ENCODE measurements at places on chromosomes 3 and 15.

GRCh38 chr15:82790321-82790720 is 15.5 kb downstream of the FSD2 start:
- DNase-seq = no peak

DNA sequence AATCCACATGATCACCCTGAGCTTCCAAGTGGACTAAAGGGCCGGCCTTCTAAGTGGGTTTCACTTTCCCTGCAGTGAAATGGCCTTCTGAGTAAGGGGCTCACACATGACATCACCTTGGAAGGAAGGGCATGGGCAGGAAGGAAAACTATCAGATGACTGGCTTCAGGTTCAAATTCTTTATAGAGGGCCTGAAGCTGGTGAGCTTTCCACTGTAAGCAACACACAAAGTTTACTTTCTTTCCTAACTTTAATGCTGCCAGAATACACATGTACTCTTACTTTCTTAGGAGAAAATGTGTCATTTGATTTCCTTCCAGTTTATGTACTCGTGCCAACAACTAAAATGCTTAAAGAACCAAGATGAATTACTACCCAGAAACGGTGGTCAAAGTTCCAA is 475.6 kb downstream of the FOXP1 start:
- no peak for DNase-seq

DNA sequence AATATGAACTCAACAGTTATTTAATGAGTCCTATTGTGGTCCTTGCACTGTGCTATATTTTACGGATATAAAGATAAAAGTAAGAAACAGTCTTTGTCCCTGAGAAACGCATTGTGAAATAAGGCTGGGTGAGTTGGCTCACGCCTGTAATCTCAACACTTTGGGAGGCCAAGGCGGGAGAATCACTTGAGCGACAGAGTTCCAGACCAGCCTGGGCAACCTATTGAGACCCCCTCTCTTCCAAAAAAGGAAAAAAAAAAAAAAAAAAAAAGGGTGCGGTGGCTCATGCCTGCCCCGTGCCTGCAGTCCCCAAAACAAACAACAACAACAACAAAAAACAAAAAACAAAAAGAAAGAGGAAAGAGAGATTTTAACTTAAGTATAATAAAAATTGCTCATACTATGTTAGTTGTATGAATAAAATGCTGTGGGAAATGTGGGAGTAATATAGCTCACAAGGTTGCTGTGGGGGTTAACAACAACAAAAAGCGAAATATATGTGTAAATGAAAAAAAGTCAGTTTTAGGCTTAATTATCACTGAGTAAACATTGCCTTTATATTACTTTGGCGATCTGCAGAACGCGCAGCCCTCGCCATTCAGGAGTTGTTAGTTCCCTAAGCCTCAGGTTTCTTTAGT is 461 bp upstream of the FNDC3B start:
- DNase-seq = no peak

- DNase-seq = no peak
Measured at GRCh38 chr3:59467476-59467875, 417.7 kb upstream of the CFAP20DC start.

DNA sequence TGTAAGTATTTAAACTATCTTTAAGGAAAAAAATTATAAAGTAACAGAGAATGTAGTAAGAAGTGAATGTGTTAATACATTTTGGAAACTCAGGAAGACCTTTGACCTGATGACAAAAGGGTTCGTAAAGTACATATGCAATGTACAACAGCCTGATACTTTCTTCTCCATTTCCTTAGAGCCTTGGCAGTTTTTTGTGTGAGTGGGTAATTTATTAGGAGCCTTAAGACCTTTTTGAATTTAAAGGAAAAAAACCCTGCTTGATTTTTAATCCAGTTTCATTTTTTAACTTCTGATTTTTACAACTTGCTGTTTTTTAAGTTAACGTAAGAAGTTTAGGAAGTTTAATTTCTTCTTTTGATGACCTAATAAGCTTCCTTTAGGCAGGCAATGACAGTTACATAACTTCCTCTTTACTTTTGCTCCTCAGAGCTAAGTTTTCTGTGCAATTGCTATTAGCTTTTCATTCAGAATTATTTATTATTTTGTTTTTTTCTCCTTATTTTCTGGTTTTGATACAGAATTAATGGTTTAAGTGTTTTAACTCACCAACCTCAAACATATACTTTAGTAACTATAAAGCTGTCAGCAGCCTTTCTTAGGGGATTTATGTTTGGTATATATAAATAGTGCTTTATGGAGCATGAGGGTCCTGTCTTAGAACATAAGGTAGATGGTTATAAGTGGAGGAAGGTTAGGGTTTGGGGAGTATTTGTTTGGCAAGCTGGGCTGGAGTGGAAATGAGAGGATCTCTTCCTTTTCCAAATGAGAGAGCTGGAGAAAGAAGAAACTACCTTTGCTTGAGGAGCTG is 35.2 kb downstream of the ARMC8 start:
- no peak for DNase-seq

- DNase-seq = no peak
Measured at GRCh38 chr3:189235214-189235613, 63.4 kb downstream of the TPRG1 start.

DNA sequence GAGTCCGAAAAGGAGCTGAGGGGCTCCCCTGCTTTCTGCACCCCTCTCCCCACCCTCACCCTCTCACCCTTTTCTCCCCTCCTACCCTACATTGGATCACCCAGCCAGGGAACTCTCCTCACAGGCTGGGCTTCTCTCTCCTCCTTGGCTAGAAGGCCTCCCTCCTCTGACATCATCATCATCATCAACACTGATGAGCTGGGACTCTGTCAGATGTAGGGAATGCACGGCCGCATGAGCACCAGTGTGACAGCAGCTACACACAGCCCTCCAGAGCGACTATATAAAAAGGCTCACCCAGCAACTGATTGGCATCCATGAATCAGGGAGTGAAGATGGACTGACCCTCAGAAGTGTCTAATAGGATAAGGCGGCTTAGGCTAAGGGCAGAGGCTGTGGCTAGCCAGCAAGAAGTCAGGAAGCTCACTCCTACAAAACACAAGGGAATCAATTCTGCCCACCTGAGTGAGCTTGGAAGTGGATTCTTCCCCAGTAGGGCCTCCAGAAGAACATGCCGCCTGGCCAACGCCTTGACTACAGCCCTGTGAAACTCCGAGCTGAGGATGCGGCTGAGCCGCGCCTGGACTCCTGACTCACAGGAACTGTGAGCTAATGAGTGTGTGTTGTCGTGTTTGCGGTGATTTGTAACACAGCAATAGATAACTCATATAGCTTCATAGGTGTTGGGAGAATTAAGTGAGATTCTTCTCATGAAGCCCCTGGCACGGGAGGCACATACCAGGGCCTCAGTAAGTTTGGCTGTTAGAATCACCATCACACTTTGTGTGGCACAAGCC is 147.6 kb downstream of the FAM43A start:
- no peak for DNase-seq

GRCh38 chr3:187992609-187993008 is 161.3 kb upstream of the LPP start:
- no peak for DNase-seq

DNA sequence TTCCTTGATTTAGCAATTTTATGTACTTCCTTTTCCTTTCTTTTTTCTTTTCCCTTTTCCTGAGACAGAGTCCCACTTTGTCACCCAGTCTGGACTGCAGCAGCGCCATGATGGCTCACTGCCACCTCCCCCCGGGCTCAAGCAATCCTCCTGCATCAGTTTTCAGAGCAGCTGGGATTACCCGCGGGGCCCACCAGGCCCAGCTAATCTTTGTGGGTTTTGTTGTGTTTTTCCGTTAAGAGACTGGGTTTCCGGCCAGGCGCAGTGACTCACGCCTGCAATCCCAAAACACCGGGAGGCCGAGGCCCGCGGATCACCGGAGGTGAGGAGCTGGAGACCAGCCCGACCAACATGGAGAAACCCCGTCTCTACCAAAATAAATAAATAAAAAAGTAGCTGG is 17.7 kb downstream of the GOLGA8S start:
- DNase-seq = no peak

DNA sequence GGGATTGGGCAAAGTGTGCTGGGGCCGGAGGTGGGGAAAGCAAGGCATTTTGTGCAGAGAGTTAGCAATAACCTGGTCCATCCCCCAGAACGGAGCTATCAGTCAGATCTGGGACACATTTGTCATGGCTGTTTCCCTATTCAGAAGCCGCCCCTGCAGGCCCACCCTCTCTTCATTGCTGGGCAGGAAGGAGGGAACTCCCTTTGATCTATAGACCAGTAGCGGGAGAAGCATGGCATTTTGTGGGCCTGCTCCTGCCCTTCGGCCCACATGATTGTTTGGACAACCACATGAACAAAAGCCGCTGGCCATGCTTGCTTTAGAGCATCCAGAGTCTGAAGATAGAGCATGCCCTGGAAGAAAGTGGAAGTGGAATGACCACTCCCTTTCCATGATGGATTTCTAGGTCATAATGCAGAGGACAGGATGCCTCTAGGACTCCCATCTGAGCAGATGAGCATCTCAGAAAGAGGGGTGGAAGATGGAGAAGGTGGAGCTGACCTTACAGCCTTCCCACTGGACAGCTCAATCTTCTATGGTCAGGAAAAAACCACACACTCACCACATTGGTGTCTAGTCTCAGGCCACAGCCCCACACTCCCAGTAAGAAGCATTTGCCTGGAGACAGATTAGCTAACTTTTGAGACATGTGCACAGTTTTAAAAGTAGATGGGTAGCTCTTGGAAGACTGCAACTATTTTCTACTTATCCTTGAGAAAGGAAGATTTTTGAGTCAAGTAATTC is 11.9 kb upstream of the LRTM1 start:
- DNase-seq = no peak

DNA sequence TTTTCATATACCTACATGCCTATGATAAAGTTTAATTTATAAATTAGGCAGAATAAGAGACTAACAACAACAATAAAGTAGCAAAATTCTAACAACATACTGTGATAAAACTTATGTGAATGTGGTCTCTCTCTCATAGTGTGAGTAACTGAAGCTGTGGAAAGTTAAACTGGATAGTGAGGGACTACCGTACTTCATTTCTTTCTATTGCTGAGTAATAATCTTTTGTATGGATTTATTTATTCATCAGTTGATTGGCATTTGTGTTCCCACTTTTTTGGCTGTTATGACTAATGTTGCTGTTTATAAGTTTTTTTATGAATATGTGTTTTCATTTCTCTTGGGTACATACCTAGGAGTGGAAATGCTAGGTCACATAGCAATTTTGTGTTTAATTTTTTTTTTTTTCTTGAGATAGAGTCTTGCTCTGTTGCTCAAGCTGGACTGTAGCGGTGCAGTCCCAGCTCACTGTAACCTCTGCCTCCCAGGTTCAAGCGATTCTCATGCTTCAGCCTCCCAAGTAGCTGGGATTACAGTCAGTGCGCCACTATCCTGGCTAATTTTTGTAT is 41.0 kb downstream of the RNF111 start:
- no peak for DNase-seq
